ENCODE measurements at places on chromosomes 6 and 20. TPM values are rescaled to one million over a fixed set of nuclear protein-coding genes. Genes with fewer than 3 reads are reported as not detected.

The AHCY gene
- total RNA-seq: 333 TPM

The FOXF2 gene
- 21.7 TPM for total RNA-seq

The HLA-DMB gene
- 1.3 TPM for total RNA-seq

The C6orf15 gene
- total RNA-seq: not detected

The PAK5 gene
- not detected for total RNA-seq

The FOXS1 gene
- total RNA-seq: 0.41 TPM

The TBXT gene
- not detected for total RNA-seq

The C20orf204 gene
- 0.33 TPM for total RNA-seq

The LY6G6D gene
- total RNA-seq: not detected

The PRKN gene
- 0.16 TPM for total RNA-seq

The CGAS gene
- 4.9 TPM for total RNA-seq

The MYLK2 gene
- total RNA-seq: 0.66 TPM

The STXBP5 gene
- 14.7 TPM for total RNA-seq

The DEFB132 gene
- not detected for total RNA-seq

The SLC35F1 gene
- 0.06 TPM for total RNA-seq

The MYH7B gene
- total RNA-seq: 0.10 TPM

The SPTLC3 gene
- not detected for total RNA-seq

The SLC2A10 gene
- total RNA-seq: not detected

The MCM8 gene
- 20.9 TPM for total RNA-seq
